ENCODE measurements at places on chromosomes 12 and 14.

- DNase-seq = peak; percentile 74
Measured at GRCh38 chr14:73787486-73788316, 63.9 kb upstream of the PTGR2 start.

DNA sequence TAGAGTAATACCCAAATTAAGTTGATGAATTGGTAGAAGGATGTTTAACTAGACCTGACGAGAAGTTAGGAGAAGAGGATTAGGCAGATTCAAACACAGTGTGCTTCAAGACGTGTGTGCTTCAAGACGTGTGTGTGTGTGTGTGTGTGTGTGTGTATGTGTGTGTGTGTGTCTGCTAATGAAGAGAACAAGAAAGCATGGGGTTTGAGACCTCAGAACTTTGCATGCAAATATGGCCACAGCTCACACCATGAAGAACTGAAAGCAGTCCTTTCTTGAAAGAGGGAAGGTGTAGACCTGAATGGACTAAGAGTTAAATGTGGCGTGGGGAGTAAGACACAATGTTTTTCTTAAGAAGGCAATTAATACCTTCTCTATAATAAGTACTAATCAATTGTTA is 32.5 kb upstream of the SSPN start:
- no peak for DNase-seq

GRCh38 chr12:40226705-40227104 is 1.9 kb downstream of the LRRK2 start:
- peak; percentile 79 for DNase-seq

DNA sequence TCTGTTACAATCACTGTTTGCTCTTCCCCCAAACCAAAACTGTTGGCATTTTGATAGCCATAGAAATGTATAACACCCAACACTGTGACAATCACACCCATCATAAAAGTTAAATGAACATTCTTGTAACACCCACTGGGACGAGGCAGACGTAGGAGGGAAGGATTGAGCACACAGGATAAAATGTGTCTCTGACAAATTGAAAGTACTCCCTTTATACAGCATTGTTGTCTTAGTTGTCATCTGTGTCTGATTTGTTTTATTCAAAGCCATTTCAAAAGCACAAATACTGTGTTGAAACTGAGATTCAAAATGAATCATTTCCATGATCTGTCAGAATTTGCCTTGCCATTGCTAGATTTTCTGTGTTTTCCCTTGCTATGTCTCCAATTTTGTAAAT is 436.3 kb downstream of the TMTC2 start:
- DNase-seq = no peak
